ENCODE measurements at places on chromosomes 2 and 18. TPM values are rescaled to one million over a fixed set of nuclear protein-coding genes. Genes with fewer than 3 reads are reported as not detected.

Gene MFSD2B
- total RNA-seq, result under 0.01 TPM

Gene SLC35F5
- total RNA-seq, result 129 TPM

Gene IL36B
- total RNA-seq, result not detected

Gene NT5C1B
- not detected for total RNA-seq

Gene MAP3K19
- not detected for total RNA-seq

Gene CIB4
- total RNA-seq, result not detected

Gene GALR1
- total RNA-seq, result not detected

Gene TMEM182
- 0.22 TPM for total RNA-seq

Gene NT5DC4
- not detected for total RNA-seq

Gene TXNDC2
- total RNA-seq, result not detected

Data from dermis lymphatic vessel endothelial cell (primary cell).